Hippocampal formation (tissue), 2 donors: ENCODE measurements at places on chromosomes 2 and 18.
A peak's percentile ranks its signal among the peaks of the same experiment; 100 is the strongest.

DNA sequence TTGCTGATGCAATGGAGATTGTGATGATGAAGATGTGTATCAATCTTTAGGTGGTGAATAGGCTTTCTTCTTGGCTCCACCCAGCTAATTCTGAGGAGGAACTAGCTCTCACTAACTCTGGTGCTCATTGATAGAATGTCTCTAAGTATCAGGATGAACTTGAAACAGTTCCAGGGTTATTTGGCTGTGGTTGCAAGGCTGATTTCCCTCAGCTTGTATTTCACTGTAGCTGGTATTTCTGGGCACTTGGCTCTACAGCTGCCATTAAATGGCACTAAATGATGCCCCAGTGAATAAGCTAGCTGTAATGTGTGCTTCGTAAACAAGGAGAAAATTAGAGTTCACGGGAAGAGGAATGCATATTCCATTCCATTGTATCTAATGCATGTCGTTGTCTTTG is 241.2 kb downstream of the RPIA start:
- DNase-seq, result no peak

DNA sequence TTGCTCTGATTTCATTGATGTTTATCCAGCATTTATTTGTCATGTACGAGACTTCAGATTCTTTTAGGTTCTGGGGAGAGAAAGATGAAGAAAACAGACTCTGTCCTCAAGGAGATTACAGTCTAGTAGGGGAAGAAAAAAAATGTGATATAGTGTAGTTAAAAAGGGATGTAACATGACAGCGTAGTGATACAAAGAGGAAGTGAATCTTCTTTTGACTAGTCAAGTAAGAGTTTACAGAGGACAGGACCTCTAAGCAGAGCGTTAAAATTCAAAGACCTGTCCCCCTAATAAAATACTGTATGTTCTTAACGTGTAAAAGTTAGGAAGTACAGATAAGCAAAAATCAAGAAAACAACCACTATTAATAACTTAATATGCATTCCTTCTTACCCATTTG is 47.7 kb downstream of the NCOA1 start:
- DNase-seq, result no peak

GRCh38 chr2:96867756-96868554 is 1.9 kb downstream of the SEMA4C start:
- peak; percentile 13 for DNase-seq

DNA sequence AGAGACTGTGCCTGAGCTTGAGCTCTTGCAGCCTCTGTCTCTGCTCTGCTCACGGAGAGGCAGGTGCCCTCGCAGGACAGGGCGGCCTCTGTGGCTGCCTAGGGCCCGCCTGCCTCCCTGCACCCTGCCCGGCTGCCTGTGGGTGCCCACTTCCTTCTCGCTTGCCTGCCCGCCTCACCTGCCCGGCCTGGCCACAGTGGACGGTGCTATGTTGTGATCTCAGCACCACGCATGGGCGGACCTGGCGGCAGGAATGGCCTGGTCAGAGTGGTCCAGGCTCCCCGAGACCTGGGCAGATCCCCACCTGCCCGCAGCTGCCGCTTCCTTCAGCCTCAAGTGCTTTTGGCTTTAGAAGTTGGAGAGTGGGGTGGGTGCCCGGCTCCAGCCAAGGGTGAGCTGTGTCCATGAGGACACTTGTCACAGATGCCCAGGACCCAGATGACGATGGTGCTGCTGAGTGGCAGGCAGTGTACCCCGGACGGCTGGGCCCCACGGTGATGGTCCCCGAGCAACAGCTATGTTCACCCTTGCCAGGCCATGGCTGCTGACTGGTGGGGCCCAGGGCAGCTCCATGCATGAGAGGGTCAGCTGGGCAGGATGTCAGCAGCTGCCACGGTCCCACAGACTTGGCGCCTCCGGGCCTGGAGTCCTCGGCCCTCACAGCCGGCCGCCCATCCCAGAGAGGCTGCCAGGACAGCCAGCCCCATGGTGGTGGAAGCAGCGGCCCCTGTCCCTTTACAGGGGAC is 25.3 kb downstream of the RTP5 start:
- no peak for DNase-seq

DNA sequence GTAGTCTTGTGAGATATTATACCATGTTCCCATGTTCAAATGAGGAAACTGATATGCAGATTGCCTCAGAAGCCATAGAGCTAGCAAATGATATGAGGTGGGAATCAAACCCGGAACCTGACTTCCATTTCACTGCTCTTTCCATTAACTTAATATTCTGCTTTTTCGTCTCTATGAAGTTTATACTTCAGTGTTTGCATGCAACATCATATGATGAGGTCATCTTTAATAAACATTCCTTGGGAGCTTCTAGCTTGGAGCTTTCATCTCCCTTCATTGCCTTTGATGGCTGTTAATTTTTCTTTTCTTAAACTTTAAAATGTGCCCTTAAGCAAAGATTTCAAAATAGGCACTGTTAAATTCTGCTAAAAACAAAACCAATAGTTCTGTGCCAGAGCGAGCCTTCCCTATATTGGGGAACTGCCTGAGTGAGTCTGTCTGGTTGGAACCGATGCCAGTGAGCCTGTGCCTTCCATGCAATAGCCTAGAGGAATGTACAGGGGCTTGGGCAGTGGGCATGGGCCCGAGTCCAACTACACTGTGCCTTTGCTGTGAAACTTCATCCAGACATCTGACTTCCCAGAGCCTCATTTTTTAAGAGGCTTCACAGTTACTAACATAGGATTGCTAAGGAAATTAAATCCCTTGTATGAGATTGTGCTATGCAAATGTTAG is 91.1 kb upstream of the TMEM200C start:
- DNase-seq, result no peak
